ENCODE measurements at places on chromosomes 1 and 21. TPM values are rescaled to one million over a fixed set of nuclear protein-coding genes. Genes with fewer than 3 reads are reported as not detected.

The NID1 gene
- 139 TPM for total RNA-seq

The NPPB gene
- total RNA-seq = not detected

The OSCP1 gene
- 2.3 TPM for total RNA-seq

- DNase-seq = no peak
These were observed 23.7 kb downstream of the CLIC6 start for GRCh38 chr21:34692458-34693020.

DNA sequence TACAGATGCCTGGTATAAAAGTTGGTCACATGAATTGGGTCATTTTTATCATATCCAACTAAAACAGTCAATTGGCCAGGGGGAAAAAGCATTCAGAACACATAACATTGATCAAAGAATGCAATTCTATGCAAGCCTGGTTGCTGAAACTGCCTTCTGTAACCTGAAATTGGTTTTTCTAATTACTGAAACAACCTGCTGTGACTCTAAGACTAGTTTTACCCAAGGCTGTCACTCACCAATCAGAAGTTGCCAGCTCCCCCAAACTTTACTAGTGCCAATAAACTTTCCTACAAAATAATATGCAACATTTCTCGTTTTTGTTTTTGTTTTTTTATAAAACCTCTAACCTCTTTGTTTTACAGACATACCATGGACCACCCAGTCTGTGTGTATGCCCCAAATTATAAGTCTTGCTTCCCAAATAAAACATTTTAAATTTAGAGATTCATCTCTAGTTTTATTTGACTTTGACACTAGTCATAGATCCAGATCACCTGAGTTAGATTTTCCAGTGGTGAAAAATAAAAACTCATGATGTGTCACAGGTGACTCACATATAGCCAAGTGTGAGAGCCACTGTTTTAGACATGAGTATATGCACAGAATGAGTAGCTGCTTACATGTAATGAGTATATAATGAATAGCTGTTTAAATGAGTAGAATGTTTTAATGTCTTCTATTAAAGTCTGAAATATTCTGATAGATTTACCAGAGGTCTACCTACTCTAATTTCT lies 64.2 kb upstream of the CR2 start:
- DNase-seq = no peak

DNA sequence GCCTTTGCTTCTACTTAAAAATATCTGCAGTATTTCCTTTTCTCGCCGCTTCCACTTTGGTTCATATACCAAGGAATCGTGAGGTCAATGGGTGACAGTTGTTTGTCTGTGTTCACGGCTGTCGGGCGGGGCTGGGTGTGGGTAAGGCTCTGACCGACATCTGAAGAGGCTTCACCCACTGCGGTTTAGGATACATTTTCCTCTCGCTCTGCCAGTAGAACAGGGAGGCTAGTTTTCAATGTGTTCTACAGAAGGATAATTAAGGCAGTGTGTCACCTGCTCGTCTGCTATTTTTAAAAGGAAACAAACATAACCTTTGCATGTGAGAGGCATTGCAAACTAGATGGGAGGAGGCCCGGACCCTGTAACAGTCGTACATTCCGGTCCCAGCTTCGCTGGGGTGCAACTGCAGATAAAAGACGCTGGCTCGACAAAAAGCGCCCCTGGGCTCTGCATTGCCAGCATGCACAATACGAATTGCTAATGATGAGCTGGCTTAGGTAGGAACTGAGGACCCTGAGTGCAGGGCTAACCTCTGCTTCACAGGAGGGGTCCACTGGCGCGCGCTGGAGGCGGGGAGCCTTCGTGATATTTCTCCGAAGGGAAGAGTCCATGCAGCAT lies 8.5 kb upstream of the ERG start:
- no peak for DNase-seq

- DNase-seq = no peak
These were observed 59.2 kb downstream of the KRTAP19-8 start for GRCh38 chr21:30979054-30979453.

DNA sequence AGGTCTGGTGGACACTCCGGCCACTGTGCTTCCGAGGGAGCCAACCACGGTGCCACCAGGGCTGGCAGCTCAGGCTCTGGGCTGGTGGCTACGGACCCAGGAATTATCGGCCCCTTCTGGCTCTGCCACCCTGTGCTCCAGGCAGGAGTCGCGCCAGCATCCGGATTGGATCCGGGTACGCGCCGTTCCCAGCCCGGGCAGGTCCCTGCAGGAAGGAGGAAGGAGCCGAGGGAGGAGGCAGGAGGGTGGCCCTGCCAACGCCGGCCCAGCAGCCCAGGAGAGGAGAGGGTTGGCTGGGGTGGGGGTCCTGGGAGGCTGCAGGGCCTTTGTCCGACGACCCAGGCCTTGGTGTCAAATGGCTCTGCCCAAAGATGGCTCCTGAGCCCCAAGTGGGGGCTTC lies 160.5 kb downstream of the CASZ1 start:
- no peak for DNase-seq

DNA sequence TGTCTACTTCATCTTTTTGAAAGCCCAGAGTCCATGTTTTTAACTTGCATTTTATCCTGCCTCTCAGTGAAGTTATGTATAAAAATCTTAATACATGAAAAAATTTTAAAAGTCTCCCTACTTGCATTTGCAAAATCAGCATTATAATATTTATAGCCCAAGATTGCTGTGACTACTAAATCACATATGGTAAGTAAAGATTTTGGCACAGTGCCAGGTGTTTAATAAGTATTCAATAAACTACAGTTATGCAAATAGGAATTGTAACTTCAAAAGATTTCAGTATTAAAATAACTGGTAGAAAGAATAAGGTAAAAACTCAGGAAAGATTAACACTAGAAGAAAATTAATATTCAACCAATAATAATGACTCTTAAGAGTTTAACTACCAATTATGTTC lies 641.7 kb downstream of the LRRIQ3 start:
- DNase-seq = no peak

DNA sequence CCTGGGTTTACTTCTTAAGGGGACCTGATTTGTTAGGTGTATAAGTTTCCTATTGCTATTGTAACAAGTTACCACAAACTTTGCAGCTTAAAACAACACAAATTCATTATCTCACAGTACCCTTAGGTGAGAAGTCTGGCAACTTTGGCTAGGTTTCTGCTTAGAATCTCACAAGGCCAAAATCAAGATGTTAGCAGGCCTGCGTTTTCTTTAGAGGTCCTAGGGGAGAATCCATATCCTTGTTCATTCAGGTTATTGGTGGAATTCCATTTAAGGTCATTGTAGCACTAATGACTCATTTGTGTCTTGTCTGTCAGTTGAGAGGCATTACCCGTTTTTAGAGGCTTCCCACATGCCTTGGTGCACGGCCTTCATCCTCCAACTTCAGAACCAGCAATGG lies 8.2 kb upstream of the SH2D1B start:
- DNase-seq = no peak

DNA sequence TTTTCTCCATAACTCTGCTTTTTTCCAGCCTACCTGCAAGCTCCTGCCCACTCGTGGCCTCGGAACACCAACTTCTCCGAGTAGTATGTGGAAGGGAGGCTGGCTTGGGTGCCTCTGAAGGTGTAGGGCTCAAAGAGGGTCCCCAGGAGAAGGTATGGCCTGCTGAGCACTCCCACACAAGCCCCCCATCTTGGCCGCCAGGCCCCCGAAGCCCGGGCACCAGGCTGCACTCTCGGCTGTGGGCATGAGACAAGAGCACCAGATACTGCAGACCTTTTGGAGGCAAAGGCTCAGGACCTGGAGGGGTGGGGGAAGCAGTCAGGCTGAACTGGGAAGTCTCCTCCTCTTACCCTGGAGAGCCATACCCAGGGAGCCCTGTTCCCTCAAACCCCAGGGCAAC lies 1.7 kb downstream of the ZNF692 start:
- no peak for DNase-seq

GRCh38 chr1:214460304-214460916 lies 91.0 kb downstream of the PTPN14 start:
- no peak for DNase-seq

- no peak for DNase-seq
These were observed 4.4 kb downstream of the NTPCR start for GRCh38 chr1:232954594-232955365.
